Eye (tissue), 1 donor: ENCODE measurements at places on chromosomes 1 and 21.

DNA sequence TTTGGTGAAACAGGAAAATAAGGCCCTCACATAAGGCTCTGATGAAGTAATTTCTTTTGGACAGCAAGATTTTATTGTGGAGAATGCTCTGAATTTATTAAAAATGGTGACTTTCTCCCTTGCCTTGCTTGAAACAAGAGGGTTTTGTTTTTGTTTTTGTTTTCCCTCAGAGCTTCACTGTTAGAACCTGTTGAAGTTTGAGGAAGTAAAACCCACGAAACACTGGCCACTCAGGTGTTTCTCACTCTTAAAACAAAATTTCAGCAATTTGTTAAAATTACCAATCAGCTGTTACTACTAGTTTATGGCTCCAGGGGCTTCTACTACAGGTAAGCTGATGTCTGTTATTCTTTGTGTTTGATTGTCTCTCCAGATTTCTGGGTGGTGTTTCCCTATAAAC is 112.6 kb upstream of the B3GALT2 start:
- DNase-seq: no peak

GRCh38 chr1:203506858-203507626 is 13.1 kb downstream of the OPTC start:
- DNase-seq: peak; percentile 77

DNA sequence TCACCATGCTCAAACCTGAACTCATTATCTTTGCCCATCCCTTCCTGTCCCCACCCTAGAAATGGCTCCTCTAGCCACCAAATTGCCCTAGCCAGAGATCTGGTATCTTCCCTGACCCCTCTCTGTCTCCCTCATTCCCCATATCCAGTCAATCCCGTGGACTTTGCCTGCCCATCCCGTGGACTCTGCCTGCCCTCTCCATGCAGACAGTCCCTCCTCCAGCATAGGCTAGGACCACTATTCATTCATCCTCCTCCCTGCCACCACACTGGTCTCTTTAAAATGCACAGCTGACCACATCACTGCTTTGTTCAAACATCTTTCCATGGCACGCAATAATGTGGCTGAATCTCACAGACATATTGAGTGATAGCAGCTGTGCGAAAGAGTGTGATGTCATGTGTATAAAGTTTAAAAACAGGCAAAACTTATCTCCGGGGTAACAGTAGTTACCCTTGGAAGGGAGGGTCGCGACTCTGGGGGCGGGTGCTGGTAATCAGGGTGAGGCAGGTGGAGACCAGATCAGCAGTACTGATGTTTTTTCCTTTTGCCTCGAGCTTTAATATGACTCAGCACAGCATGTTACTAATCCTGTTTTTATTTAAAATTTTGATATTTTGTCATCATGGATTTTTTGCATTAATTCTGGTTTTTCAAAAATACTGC is 4.8 kb upstream of the SLC2A1 start:
- peak; percentile 71 for DNase-seq

DNA sequence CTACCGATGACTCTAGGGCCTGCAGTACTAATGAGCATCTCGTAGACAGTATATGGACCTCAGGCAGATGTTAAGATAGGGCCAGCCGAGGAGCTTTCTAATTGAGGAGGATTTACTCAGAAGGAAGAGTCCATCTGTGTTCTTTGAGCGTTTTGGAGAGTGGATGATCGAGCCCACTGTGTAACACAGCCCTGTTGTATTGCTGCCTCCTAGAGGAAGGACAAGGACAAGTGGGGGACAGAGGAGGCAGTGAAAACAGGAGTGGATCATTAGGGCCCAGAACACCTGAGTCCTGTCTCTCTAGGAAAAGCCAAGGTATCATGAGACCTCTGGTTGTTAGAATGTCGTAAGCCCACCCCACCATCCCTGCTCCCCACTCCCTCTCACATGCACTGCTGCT is 62.9 kb downstream of the TBX19 start:
- no peak for DNase-seq

GRCh38 chr1:35298464-35298863 is 30.0 kb downstream of the ZMYM4 start:
- DNase-seq: peak; percentile 61
